ENCODE measurements at places on chromosomes 7 and 10.

DNA sequence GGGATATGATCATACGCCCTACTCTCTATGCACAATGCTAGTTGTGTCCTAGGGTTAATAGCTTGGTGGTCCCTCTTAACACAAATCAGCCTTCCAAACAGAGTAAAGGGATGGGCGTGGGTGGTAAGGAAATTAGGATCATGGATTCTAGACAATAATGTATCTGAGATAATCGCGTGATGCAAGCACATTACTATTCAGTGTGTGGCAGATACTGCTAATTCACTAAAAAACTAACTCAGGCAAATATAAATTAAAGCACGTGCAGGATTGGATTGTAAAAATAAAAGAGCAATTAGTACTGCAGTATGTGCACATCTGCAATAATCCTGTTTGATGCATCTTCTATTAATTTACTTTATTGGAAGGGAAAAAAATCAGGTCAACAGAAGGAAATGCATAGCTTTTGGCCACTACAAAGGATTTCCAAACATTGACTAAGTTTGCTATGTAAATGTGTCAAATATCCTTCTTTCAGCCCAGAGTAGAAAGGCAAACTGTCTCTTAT lies 22.0 kb downstream of the TWIST1 start:
- no peak for DNase-seq

DNA sequence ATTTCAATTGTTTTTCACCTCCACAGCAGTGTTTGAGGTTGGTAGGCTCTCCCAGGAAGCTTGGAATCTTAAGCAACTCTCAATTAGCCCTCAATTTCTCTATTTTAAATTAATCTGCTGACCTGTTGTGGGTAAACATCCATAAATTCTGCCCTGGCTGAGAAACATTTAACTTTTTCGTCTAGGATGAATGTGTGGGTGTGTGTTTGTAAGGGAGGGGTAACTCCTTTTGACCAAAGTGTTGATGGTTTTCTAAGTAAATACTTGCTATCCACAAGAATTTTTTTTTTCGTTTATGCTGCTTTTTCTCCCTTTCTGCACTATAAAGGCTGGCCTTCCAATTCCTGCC lies 973 bp downstream of the PPP3CB start:
- DNase-seq = no peak

DNA sequence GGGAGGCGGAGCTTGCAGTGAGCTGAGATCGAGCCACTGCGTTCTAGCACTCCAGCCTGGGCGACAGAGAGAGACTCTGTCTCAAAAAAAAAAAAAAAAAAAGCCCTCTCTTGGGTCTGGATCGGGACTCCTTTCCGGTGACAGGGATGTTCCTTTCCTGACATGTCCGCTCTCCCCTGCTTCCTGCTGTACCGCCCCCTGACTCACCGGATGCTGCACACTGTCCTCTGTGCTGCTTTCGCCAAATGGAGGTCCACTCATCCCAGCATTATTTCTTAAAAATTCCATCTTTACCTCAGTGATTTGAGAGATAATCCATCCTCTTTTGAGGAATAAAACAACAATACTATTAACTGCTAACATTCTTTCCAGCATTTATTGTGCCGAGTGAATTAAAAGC lies 113.8 kb upstream of the EEPD1 start:
- DNase-seq = no peak

GRCh38 chr7:151210087-151210854 lies at the start of gene H2BK1:
TSS of gene H2BK1 (minus strand) at chr7:151210488. CDS start at chr7:151210318, 170 bp downstream.
- no peak for DNase-seq

DNA sequence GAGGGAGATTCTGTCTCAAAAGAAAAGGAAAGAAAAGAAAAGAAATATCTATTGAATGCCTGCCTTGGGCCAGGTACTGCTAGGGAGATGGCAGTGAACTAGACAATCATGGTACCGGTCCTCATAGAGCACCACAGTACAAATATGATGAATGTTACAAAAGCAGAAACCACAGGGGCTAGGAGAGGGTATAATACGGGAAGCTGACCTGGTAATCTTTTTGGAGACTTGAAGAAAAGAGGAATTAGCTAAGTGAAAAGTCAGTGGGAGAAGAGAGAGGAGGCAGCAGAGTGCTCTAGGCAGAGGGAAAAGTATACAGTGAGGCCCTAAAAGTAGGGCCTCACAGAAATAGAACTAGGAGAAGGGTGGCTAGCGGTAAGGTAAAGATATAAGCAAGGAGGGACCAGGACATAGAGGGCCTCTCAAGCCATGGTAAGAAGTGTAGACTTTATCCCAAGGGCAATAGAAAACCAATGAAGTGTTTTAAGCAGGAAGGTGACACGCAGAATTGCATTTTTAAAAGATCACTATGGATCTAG lies 42.8 kb upstream of the WNT8B start:
- no peak for DNase-seq

DNA sequence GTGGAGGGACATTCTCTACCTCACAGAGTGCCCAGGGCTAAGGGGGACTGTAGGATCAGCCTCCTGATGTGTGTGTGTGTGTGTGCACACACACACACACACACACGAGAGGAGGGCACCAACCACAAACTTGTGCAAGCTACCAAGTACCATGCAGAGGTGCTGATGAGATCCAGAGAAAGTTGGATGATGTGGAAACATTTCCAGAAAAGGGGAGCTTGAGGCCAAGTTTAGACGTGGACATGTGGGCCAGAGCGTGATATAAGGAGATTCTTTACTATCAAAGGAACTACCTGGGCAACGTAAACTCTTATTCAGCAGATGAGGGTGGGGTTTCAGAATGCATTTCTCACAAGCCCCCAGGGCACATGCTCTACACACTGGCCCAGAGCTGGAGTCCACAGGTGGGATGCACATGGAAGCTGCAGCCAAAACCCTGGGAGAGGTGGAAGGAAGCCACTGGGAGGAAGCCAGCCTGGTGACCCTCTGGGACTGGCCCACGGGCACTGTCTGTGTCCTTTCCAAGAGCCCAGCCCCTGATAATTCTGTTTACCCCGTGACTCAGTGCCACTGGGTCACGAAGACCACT lies 53.5 kb downstream of the DLG5 start:
- no peak for DNase-seq

DNA sequence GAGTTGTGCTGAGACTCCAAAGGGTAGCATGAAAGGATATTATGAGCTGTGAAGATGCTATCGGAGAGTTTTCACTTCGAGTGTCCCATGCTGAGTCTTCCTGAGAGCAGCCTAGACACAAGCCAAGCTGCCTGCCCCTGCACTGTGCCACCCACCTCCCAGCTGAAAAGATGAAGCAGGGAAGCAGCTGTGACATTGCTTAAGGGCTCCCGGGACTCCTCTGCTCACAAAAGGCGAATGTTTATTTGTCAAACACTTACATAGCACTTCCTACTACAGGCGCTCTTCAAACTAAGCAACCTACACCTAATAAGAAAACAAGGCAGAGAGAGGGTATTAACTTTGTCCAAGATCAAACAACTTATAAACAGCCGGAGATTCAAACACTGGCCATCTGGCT lies 95.6 kb downstream of the OSBPL3 start:
- peak; percentile 26 for DNase-seq

GRCh38 chr7:44811571-44811970 lies 15.1 kb downstream of the PPIA start:
- no peak for DNase-seq

GRCh38 chr10:125817337-125817946 lies 5.6 kb downstream of the UROS start:
- DNase-seq = no peak

DNA sequence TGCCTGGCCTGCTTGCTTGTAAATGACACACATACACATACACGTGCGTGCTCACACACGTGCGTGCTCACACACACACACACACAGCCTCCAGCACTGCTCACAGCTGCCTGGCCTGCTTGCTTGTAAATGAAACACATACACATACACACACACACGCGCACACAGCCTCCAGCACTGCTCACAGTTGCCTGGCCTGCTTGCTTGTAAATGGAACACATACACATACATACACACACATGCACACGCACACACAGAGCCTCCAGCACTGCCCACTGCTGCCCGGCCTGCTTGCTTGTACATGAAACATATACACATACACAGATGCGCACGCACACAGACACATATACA lies 397.2 kb downstream of the PLXNA4 start:
- no peak for DNase-seq

DNA sequence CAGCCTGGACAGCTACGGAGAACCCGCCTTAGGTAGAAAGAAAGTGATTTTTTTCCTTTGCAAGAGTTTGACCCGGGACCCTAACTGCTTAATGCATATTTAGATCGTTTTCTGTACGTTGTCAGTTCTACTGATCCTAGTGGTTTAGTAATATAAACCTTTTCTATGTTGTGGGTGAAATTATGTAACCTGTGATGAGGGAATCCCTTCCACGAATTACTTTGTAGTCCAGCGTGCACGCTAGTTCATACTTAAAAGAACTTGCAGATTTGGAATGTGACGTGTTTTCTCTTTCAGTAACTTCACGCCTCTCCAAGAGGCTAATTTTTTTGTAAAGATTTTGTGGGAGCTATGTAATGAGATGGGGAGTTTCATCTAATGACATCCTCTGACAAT lies 705 bp downstream of the SLF2 start:
- no peak for DNase-seq

DNA sequence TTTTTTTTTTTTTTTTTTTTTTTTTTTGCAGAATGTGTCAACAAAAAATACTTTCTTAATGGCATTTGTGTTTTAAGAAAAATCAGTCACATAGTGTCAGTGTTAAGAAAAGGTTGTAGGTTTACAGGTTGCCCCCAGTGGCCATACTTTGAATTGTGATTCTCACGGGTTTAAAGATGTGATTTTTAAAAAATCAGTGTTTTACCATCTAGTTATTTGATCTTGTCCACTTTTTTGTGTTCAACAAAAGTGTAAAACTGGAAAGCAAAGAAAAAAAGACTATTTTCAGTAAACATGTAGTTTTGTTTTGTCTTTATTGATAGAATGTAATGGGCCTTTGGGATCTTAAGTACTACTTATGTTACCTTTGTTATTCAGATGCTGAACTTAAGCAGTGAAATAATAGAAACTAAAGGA lies 25.7 kb downstream of the SUV39H2 start:
- peak; percentile 1 for DNase-seq

GRCh38 chr10:119383174-119383856 lies 159.2 kb downstream of the RGS10 start:
- DNase-seq = no peak

DNA sequence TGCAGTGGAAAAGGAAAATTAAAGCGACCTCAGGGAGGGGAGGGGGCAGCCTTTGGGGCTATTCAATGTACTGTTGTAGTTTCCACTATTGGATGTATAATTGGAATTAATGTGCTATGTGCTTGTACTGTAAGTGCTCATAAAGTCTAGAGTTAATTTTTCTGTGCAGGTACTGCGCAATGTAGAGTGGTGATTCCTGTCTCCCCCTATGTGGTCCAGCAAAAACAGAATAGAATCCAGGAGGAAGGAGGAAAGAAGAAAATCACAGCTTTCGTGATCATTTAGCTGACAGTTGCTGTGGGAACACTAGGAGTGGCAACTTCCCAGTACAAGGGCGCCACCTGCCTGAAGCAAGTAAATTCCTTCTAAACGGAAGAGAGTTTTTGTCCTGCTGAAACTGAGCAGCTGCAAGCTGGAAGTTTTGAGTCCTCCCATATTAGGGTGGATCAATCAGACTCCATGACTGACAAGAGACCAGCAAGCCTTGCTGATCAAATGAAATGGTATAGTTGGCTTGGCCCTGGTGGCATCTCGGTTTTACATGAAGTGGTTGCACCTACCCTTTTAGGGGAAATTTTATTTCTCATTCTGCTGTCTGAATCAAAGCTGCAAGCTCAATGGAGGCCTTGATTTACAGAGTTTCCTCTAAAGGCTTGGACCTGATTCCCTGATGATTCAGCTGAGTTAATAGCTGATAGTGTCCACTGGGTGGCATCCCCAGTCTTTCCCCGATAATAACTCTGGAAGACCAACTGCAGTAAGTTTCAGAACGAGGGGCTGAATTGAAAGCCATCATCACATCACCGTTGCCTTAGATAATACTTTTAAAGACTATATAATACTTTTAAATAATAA lies 299.8 kb downstream of the HGF start:
- peak; percentile 68 for DNase-seq

GRCh38 chr7:103076764-103077163 lies 1.8 kb downstream of the ARMC10 start:
- DNase-seq = no peak

- no peak for DNase-seq
Measured at GRCh38 chr7:158266426-158266816, 321.2 kb downstream of the PTPRN2 start.

GRCh38 chr10:99742701-99743100 lies 10.7 kb downstream of the CUTC start:
- DNase-seq = no peak

DNA sequence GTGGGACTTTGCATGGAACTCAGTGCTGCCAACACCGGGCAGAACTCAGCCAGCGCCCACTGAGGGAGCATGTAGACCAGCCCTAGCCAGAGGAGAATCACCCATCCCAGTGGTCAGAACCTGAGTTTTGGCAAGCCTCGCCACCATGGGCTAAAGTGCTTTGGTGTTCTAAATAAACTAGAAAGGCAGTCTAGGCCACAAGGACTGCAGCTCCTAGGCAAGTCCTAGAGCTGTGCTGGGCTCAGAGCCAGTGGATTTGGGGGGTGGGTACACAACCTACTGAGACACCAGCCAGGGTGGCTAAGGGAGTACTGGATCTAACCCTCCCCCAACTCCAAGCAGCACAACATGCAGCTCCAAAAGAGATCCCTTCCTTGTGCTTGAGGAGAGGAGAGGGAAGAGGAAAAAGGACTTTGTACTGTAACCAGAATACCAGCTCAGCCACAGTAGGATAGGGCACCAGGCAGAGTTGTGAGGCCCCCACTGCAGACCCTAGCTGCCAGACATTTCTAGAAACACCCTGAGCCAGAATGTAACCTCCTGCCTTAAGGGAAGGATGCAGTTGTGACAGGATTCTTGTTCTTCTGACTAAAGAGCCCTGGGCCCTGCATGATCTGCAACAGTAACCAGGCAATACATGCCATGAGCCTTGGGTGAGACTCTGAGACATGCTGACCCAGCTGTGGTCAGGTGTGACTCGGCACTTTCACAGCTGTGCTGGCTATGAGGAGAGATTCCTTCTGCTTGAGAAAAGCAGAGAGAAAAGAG lies 24.4 kb downstream of the GSDME start:
- DNase-seq = no peak

DNA sequence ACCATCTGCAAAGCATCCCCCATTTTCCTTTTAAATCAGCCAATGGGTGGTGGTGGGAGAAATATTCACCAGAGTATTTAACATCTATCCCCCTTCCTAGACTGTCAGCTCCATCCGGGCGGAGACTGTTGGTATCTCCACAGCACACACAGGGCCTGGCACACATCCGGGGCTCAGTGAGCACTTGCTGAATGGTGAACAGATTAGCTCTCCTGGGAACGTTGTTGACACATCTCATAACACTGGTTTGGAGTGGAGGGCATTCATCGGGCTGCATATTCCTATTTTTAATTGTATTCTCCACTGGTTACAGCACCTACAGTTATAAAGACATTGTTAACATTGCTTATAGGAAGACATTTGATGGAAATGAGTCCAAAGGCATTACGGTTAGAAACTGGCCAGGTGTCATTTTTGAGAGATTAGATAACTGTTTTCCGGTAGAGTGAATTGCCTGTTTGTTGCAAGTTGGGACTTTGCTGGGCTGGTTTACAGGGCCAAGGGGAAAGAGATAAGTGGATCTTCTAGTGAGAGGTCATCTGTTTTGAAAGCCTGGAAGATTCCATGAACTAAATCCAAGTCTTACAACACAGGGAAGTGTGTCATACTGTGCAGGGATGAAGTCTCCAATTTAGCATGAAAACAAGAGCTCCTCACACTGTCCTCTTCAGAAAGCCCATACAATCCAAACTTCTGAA lies 101.8 kb downstream of the EGFR start:
- no peak for DNase-seq

GRCh38 chr10:18196806-18197550 lies 56.8 kb downstream of the CACNB2 start:
- no peak for DNase-seq
